ENCODE measurements at places on chromosomes 1 and 21.

- DNase-seq, result no peak
Measured at GRCh38 chr1:1134300-1134970, 18.5 kb upstream of the C1orf159 start.

GRCh38 chr1:34013958-34014737 is 150.3 kb downstream of the HMGB4 start:
- peak; percentile 1 for DNase-seq

DNA sequence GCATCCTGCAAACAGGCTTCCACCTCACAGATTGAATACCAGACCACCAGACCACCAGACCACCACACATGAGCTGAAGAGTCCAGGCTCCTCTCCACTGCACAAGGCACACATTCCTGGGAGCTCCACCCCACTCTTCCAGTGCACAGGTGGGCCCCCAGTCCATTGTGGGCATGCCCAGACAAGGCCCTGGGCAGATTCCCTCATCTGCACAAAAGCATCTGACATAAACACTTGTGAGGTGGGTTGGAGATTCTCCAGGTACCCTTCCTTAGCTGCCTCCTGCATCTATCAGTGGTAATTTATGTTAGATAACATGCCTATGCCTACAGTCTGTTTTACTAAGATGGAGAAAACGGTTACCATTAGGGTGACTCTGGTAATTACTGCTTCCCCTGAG is 11.6 kb upstream of the CTBS start:
- no peak for DNase-seq

- no peak for DNase-seq
Measured at GRCh38 chr1:45009956-45010854, 919 bp downstream of the HECTD3 start.

GRCh38 chr1:246155923-246156322 is 351.2 kb downstream of the SMYD3 start:
- no peak for DNase-seq

DNA sequence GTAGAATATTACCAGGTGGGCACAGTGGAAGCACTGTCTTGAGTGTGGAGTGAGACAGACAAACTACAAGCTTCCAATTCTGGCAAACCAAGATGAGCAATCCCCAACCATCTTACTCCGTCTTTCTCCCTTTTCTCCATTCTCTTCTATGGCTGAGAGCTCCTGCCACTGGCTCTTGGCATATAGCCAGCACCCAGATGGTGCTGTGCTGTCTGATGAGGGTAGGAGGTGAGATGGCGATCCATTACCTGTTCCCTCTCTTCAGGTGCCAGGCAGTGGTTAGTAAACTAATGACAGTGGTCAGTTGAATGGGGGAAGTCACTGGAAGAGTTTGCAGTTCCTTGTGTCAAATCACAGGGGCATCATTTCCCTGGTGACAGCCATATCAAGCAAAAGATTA is 108.4 kb downstream of the FNBP1L start:
- DNase-seq, result no peak

DNA sequence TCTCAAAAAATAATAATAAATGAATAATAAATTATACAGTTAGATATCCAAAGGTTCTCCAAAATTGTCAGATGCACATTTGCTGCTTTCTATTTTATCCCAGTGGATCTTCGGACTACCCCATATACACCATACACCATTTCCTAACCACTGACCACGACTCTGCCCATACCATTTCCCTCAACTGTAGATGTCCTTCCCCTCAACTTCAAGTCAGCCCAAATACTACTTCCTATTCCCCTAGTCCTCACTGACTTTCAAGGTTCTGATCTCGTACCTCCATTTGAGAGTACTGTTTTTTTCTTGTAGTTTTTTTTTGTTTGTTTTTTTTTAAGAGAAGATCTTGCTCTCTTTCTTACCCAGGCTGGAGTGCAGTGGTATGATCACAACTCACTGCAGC is 19.6 kb downstream of the EIF4G3 start:
- no peak for DNase-seq

- no peak for DNase-seq
Measured at GRCh38 chr1:10192263-10192662, 18.1 kb upstream of the KIF1B start.

DNA sequence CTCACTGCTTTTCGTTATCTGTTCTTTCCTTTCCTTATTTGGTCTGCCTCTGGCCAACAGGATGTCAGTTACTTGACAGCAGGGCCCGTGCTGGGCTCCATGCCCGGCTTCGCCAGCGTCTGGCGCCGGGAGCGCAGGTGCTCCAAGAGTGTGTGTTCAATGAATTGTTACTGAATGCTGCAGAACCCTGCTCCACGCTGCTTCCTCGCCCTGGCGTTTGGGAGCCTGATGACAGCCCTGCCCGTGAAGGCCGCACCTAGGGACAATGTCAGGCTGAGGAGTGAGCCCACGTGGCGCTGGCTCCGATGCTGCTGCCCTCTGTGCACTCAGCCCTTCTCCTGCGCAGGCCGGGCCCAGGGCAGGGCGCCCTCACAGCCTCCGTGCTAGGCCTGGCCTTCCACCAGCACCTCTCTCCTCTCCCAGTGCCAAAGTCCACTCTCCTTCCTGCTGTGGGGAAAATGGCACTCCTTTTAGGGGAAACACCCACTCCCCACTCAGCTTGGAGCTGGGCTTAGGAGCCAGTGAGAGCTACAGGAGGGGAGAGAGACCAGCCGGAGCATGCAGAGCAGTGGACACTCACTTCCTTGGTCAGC is 51.4 kb downstream of the ACBD3 start:
- DNase-seq, result no peak

GRCh38 chr21:45464309-45464708 is 59.3 kb downstream of the COL18A1 start:
- no peak for DNase-seq

All from activated CD4-positive, alpha-beta T cell treated with anti-CD3 and anti-CD28 coated beads for 24 hours (primary cell).